ENCODE measurements at places on chromosomes 7 and 10. TPM values are rescaled to one million over a fixed set of nuclear protein-coding genes. Genes with fewer than 3 reads are reported as not detected.

The FFAR4 gene
- total RNA-seq: not detected

DNA sequence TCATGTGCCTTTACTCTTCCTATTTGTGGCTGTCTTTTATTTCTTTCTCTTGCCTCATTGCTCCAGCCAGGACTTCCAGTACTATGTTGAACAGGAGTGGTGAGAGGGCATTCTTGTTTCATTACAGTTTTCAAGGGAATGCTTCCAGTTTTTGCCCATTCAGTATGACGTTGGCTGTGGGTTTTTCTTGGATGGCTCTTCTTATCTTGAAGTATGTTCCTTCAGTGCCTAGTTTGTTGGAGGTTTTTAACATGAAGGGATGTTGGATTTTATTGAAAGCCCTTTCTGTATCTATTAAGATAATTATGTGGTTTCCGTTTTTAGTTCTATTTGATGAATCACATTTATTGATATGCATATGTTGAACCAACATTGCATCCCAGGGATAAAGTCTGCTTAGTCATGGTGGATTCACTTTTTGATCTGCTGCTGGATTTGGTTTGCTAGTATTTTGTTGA, 96.8 kb downstream of the GLCCI1 start:
- DNase-seq: no peak
- peaks cover 30% of the 10 kb centered on the region for H3K36me3 ChIP-seq
- no peaks in the 10 kb centered on the region for H3K4me1 ChIP-seq
- H3K27me3 ChIP-seq: no peaks in the 10 kb centered on the region

DNA sequence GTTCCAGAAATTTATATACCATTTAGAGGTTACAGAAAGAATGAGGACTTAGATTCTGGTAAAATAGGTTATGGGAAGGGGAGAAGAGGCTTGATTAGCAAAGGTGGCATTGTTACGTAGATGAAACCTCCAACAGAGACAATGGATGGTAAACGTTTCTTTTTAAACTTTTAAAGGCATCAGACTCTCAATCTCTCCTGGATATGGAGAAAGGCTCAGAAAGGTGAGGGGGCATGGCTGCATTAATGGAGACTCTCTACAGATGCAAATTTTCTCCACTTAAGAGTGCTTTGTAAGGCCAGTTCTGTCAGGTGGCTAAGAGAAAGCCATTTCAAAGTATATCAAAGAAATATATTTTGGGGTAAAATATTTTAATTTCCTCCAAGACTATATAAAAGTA, 240.9 kb upstream of the PTER start:
- no peak overlapping the region for H3K4me3 ChIP-seq
- DNase-seq: no peak
- H3K4me1 ChIP-seq: no peaks in the 10 kb centered on the region
- no peak overlapping the region for H3K27ac ChIP-seq
- peaks cover 3% of the 10 kb centered on the region for H3K27me3 ChIP-seq
- H3K36me3 ChIP-seq: no peaks in the 10 kb centered on the region

GRCh38 chr7:117113871-117114270, 160.6 kb downstream of the ST7 start:
- no peak for DNase-seq
- no peak overlapping the region for H3K4me3 ChIP-seq
- H3K27me3 ChIP-seq: no peaks in the 10 kb centered on the region
- H3K36me3 ChIP-seq: peaks cover 2% of the 10 kb centered on the region

The VWA2 gene
- not detected for total RNA-seq

All from neural crest cell (in vitro differentiated cells).